NCI-H748 treated with DMSO at 0.1 percent for 48 hours (cell line): ENCODE measurements at places on chromosomes 3 and 15.

- no peak for DNase-seq
These were observed 207.1 kb downstream of the PTPRG start for GRCh38 chr3:61768284-61769037.

DNA sequence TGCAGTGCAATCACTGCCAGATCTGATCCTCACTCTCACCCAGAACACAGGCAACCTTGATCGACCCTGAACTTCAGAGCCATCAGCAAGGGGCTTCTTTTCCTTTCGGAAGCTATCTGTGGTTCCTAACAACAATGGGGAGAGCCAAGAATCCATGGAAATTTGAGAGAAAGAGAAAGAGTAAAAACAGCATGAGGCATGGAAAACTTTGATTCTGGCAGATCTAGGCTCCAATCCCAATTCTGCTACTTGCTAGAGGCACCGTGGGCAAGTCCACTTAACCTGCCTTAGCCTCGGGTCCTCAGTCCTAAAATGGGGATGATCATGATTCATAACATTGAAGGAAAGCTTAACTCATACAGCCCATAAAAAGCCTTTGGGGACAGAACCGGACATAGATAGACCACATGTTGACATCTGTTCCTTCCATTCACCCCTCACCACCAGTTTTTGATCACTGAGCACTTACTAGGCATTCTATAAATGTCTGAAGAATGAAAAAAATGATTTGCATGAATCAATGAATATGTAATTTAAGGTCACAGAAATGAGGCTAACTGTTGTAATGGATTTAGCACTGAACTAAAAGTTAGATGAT is 605.7 kb upstream of the CFAP20DC start:
- DNase-seq, result no peak

- DNase-seq, result no peak
These were observed 51.3 kb downstream of the ETV5 start for GRCh38 chr3:186057594-186057993.

DNA sequence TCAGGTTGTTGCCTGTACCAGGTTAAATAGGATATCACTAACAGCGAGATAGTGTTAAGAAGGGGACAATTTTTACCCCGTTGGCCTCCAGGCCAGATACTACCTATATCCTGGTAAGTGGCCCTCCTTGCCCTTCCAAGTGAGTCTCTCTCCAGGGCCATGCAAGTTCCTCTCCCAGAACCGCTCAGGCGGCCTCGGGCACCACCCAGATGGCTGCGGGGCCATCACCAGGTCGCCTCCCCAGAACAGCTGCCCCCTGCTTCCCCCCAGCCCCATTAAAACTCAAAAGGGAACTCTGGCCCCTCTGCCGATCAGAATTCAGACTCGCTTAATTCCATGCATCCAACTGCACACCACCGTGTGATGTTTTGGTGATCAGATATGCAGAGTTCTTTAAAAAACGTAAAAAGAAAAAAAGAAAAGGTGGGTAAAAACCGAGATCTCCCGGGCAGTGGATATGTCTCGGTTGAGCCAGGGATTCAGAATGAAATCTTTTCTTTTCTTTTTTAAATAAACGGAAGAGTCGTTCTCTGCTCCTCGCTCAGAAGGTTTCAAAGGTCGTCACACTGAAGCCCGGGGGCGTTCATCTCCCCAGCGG is 1.9 kb upstream of the TRIM71 start:
- DNase-seq, result no peak

GRCh38 chr15:77836121-77836692 is 203.5 kb upstream of the LINGO1 start:
- DNase-seq, result no peak

- DNase-seq, result no peak
These were observed 16.1 kb upstream of the AGBL1 start for GRCh38 chr15:86063356-86064095.

DNA sequence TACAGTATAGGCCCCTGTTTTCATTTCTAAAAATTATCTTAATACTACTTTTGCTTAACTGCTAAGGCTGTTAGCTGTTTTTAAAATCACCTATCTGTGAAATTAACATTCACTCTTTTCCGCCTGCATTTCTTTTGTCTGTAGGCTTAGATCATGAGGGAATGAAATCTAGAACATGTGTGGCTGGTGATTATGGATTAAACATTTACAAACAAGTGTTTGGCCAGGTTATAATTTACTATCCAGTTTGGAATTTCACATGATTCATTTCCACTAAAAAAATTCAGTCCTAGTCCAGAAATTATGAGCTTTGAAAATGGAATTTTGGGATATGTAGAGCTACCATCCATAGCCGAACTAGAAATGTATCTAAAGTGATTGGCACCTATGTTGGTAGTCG is 39.1 kb downstream of the GOLM2 start:
- DNase-seq, result no peak

GRCh38 chr3:131147534-131147933 is 120.9 kb downstream of the NEK11 start:
- no peak for DNase-seq

DNA sequence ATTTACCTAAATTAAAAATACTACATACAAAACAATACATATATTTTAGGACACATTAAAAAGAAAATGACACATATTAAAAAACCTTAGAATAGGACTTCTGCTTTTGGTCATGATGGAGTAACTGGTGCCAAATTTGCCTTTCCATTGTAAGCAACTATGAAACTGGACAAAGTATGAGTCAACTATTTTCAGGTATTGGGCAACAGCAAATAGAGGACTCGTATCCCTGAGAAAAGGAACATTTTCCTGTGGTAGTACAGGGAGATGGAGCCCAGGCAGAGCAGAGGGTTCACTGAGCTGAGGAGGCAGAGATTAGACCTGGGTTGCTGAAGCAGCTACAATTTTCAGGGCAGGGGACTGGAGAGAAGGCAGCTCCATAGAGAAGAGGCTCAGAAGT is 14.7 kb downstream of the CCR1 start:
- DNase-seq, result no peak

GRCh38 chr3:192445770-192446644 is 281.3 kb downstream of the FGF12 start:
- peak; percentile 40 for DNase-seq

GRCh38 chr15:91970142-91970541 is 116.6 kb downstream of the SLCO3A1 start:
- DNase-seq, result no peak

DNA sequence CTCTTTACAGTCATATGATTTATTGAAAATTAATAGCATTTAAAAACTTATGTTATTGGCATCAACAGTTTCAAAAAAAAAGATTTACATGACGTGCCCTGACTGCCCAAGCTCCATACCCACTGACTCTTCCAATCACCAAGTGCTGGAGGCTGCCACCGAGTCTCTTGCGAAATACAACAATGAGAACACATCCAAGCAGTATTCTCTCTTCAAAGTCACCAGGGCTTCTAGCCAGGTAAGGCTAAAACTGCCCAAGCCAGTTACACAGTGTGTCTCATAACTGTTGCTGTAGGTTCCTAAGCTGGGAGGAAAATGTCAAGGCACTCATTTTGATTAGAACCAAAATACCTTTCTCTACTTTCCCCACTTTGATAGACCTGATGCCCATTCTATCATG is 4.5 kb downstream of the FETUB start:
- DNase-seq, result no peak

- DNase-seq, result no peak
These were observed 11.8 kb downstream of the NPTN start for GRCh38 chr15:73621286-73621826.

DNA sequence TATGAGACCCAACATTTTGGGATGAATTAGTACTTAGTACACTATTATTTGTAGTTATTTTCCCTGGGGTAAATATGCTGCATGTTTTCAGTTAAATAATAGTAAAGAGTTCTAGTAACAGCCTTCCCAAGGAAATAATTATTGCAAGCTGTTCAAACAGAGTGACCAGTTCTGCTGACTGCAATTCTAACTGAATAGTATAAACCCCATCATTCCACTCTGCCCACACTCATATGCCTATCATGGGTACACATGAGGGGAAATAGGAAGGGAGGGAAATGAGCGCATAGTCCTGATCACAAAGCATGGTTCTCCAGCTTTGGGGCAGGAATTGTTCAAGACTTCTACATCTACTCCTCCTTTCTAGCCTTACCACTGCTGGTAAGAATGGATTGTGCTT is 18.7 kb downstream of the UQCC5 start:
- DNase-seq, result no peak

DNA sequence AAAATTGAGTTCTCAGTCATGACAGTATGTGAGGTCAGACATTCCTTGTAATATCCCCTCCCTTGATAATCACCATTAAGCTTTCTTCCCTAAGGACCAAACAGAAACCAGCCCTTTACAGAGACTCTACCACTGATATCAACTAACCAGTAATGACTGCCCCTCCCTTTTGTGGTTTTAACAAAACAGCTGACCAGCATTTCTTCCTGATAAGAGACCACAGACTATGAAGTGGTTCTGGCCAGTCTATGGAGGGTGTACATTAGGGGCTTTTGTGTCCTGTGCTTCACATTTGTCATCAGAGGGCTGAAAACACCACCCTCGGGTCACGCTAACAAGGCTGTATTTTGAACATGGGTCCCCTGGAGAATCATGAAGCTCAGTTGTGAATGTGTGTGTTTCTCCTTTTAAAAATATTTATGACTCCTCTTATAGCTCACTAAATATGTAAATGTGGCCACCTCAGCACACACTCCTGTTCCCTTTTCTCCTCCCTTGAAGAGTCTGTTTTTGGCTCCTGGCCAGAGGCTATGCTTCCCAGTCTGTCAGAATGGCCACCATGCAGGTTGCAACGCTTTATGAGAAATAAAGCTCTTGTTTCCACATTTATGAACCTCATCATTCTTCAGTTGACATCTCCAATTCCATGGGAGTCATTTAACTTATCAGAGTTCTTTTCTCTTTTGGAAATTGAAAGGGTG is 239.3 kb downstream of the CPNE4 start:
- DNase-seq, result no peak

GRCh38 chr3:130341882-130342281 is 3.6 kb upstream of the COL6A5 start:
- DNase-seq, result no peak

- no peak for DNase-seq
These were observed 2.0 kb downstream of the NPHP3 start for GRCh38 chr3:132720228-132720627.

- no peak for DNase-seq
These were observed 24.7 kb downstream of the CPN2 start for GRCh38 chr3:194326192-194326967.

- DNase-seq, result no peak
These were observed 32.8 kb downstream of the TPM1 start for GRCh38 chr15:63075015-63075983.

- DNase-seq, result no peak
These were observed 618.0 kb downstream of the CADM2 start for GRCh38 chr3:85576697-85577200.

DNA sequence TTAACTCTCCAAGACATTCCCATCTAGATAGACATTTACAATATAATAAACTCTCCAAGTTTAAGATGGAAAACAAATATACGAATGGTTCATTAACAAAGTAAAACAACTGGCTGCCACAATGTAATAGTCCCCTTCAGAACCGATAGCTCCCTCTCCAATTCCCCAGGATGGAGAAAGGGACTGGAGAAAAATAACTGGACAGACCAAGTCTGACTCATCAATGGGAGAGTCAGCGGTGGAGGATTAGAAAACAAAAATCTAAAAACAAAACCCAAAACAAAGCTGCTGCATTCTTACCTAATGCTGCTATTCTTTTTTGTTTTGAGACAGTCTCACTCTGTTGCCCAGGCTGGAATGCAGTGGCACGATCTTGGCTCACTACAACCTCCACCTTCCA is 468.1 kb downstream of the SHQ1 start:
- no peak for DNase-seq

DNA sequence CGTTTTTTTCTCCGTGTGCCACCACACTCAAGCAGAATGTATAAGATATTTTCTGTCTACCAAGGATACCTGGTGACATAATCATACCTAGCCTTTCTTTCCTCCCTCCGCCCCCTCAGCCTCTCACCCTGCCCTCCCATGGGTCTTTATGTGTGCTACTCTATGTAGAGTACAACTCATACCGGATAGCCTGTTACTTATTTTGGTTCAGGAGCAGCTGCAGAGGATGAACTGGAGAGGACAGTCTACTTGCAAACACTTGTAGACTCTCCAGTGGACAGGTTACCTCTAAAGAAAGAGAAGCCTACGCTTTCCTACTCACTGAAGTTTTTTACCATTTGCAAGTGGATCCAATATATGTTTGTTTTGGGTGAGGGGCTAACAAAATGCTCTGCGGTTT is 345.9 kb upstream of the TPRG1 start:
- DNase-seq, result no peak

- no peak for DNase-seq
These were observed 10.3 kb downstream of the COL7A1 start for GRCh38 chr3:48584836-48585235.

DNA sequence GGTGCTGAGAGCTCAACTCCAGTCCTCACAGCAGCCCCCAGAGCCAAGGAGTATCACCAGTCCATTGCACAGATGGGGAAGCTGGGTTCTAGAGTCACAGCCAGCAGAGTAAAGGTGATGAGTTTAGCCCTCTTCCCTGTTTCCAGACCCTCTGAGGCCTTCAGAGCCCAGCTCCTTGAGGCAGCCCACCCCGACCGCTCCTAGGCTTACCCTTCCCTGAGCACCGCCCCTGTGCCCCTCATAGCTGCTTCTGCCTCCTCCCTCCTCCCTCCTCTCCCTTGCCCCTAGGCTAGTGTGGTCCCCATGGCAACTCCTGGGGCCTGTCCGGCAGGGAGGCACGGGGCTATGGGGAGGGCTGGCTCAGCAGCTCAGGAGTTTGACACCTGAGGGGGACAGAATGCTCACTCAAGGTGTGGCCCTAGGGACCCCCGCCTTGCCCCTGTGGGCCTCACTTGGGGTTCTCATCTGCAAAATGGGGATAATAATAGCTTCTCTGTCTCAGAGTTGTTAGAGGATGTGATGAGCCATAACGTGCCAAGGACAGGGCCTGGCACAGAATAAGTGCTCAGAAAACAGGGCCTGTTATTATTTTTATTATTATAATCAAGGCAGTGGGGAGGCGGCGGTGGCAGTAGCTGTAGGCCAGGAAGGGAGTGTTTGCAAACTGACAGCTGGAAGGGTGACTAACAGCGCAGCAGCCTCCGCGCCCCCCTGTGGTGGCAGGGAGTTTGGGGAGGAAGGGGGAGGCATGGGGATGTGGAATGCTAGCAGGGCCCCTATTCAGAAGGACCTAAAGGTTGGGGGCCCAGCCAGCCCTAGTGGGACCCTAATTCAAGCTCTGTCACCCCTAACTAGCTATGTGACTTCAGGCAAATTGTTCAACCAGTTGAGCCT is 11.5 kb downstream of the CSK start:
- no peak for DNase-seq
